Activated CD8-positive, alpha-beta T cell treated with anti-CD3 and anti-CD28 coated beads, Interleukin-2, amount 10 ng/mL, durations not matched to agents 7 days and 5 days (primary cell): ENCODE measurements at places on chromosomes 2 and 18. TPM values are rescaled to one million over a fixed set of nuclear protein-coding genes. Genes with fewer than 3 reads are reported as not detected.

GRCh38 chr18:63859781-63860475 lies 27.6 kb upstream of the SERPINB2 start:
- no peak overlapping the region for H3K27ac ChIP-seq
- H3K36me3 ChIP-seq: no peaks in the 10 kb centered on the region
- H3K4me1 ChIP-seq: no peaks in the 10 kb centered on the region
- no peak for DNase-seq
- no peak overlapping the region for H3K4me3 ChIP-seq
- H3K27me3 ChIP-seq: peaks cover 2% of the 10 kb centered on the region

DNA sequence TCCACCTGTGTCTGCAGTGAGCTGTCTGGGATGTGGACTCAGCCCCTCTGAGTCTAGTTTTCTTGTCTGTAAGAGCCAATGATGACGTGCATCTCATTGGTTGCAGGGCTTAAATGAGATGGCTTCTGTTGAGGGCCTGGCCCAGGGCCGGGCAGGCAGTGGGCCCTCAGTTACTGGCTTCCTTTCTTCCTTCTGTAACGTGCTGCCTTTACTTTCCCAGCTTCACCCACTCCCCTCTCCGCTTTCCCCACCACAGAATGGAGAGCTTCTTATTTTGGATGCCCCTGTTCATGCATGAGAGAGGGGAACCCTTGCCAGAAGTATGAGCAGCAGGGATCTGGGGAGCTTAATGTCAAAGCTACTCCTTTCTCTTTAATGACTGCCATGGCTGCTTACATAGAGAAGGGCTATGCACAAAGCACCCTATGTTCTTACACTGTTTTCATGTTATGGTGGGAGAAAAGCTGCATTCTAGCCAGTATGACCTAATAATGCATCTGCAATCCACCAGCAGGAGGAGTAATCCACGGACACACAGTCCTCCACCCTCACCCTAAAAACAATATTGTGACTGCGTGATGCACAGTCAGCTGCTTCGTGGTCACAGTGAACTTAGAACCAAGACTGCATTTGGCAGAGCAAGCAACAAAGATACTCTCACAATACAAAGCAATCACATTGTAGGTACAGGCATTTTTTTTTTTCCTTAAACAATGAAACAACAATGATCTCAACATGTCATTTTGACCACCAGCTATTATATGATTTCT lies 37.2 kb downstream of the CREG2 start:
- H3K27ac ChIP-seq: no peak overlapping the region
- H3K4me1 ChIP-seq: no peaks in the 10 kb centered on the region
- H3K36me3 ChIP-seq: no peaks in the 10 kb centered on the region
- H3K4me3 ChIP-seq: no peak overlapping the region

DNA sequence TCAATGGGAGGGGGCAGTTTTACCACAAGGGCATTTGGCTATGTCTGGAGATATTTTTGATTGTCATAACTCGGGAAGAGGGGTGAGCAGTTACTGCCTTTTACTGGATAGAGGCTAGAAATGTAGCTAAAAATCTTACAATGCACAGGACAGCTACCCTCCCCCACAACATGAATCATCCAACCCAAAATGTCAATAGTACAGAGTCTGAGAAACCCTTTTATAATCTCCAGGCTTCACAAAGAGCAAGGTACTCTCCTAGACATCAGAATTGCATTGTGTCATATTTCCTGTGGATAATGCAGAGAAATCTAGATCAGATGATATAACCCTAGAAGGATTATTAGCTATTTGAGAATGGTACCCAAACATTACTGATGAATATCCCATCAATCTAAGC lies 277.1 kb upstream of the NRP2 start:
- no peak for DNase-seq
- no peaks in the 10 kb centered on the region for H3K4me1 ChIP-seq
- no peak overlapping the region for H3K4me3 ChIP-seq
- no peak overlapping the region for H3K27ac ChIP-seq

DNA sequence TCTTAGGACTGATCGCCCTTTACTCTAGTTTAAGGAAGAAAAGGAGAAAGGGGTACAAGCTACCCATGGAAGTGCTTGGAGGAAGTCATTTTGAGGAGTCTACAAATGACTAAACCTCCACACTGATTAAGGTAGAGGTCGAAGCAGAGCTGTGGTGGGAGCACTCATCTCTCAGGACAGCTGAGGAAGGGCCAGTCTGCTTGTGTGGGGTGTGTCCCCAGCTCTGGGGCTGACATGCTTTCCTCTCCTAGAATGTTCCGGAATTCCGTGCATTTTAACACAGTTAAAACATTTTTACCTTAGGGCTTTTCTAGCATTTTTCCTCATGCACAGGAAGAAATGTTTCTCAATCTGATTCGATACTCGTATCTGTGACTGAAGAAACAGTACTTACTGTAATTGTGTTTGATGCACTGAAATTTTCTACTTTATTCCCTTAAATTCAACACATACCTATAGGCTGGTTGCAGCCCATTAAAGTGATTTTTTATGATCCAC lies 135.1 kb downstream of the NCK2 start:
- peaks cover 61% of the 10 kb centered on the region for H3K4me1 ChIP-seq
- no peaks in the 10 kb centered on the region for H3K27me3 ChIP-seq
- H3K36me3 ChIP-seq: peaks cover 86% of the 10 kb centered on the region
- H3K4me3 ChIP-seq: no peak overlapping the region
- DNase-seq: no peak
- peak overlapping the region; percentile 34 for H3K27ac ChIP-seq

GRCh38 chr2:58137221-58137620 lies 90.6 kb downstream of the VRK2 start:
- peaks cover 18% of the 10 kb centered on the region for H3K36me3 ChIP-seq
- H3K4me3 ChIP-seq: no peak overlapping the region
- H3K27me3 ChIP-seq: no peaks in the 10 kb centered on the region
- no peak for DNase-seq
- H3K4me1 ChIP-seq: no peaks in the 10 kb centered on the region

DNA sequence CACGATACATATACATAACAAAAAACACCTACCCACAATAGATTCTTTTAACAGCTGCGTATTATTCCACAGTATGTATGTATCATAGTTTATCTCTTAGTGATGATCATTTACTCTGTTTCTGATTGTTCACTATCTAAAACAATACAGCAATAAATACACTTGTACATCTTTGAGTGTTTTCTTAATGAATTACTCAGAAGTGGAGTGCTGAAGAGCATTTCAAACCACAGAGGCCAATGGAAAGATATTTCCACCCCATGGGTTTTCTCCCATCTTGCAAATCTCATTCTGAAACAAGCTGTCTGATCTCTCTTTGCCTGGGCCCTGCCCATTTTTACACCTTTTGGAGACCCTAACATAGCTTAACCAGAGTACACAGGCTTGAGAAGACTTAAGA lies 113.8 kb upstream of the KLF7 start:
- no peak for DNase-seq
- no peak overlapping the region for H3K27ac ChIP-seq
- H3K4me1 ChIP-seq: peaks cover 16% of the 10 kb centered on the region
- no peak overlapping the region for H3K4me3 ChIP-seq
- H3K36me3 ChIP-seq: no peaks in the 10 kb centered on the region
- peaks cover 3% of the 10 kb centered on the region for H3K27me3 ChIP-seq

GRCh38 chr2:168244318-168244717 lies 3.1 kb downstream of the STK39 start:
- H3K27me3 ChIP-seq: no peaks in the 10 kb centered on the region
- H3K4me1 ChIP-seq: peaks cover 37% of the 10 kb centered on the region
- peak overlapping the region; percentile 48 for H3K27ac ChIP-seq
- peaks cover 12% of the 10 kb centered on the region for H3K36me3 ChIP-seq
- DNase-seq: peak; percentile 64
- peak overlapping the region; percentile 18 for H3K4me3 ChIP-seq

GRCh38 chr2:59015027-59015426 lies 773.9 kb upstream of the FANCL start:
- no peaks in the 10 kb centered on the region for H3K36me3 ChIP-seq
- DNase-seq: no peak
- no peak overlapping the region for H3K4me3 ChIP-seq
- no peak overlapping the region for H3K27ac ChIP-seq

GRCh38 chr2:20579866-20580265 lies 71.0 kb downstream of the HS1BP3 start:
- no peak for DNase-seq
- no peak overlapping the region for H3K4me3 ChIP-seq

GRCh38 chr18:50745945-50746344 lies 73.9 kb downstream of the MRO start:
- DNase-seq: no peak
- no peak overlapping the region for H3K4me3 ChIP-seq
- H3K36me3 ChIP-seq: no peaks in the 10 kb centered on the region
- H3K27me3 ChIP-seq: peaks cover 9% of the 10 kb centered on the region

DNA sequence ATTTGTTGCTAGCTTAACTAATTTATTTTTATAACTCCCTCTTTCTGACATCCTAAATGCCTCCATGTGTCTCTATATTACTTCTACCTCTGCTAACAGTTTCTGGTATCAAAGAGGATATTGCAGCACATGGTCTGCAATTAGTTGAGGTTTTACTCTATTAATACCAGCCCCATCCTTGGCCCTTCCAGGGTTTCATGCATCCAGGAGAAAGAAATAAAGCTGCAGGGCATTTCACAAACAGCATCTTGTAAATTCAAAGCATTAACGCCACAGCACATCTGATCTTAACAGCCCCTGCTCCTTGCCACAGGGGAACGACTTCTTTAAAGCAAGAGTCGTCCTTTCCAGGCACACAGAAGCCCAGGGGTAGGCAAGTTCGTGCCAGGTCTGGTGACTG lies 258.9 kb downstream of the ICOS start:
- peaks cover 27% of the 10 kb centered on the region for H3K27me3 ChIP-seq
- DNase-seq: no peak
- no peak overlapping the region for H3K27ac ChIP-seq
- no peak overlapping the region for H3K4me3 ChIP-seq
- no peaks in the 10 kb centered on the region for H3K36me3 ChIP-seq

- H3K36me3 ChIP-seq: no peaks in the 10 kb centered on the region
- no peak for DNase-seq
- no peak overlapping the region for H3K27ac ChIP-seq
- no peaks in the 10 kb centered on the region for H3K4me1 ChIP-seq
- H3K4me3 ChIP-seq: no peak overlapping the region
Observed at GRCh38 chr2:4404363-4404762, 701.0 kb downstream of the DCDC2C start.

- peaks cover 3% of the 10 kb centered on the region for H3K4me1 ChIP-seq
- H3K36me3 ChIP-seq: no peaks in the 10 kb centered on the region
- no peak overlapping the region for H3K4me3 ChIP-seq
- no peak overlapping the region for H3K27ac ChIP-seq
- DNase-seq: no peak
- H3K27me3 ChIP-seq: peaks cover 5% of the 10 kb centered on the region
Observed at GRCh38 chr2:64186699-64187605, 42.7 kb upstream of the PELI1 start.

GRCh38 chr2:239142806-239143205 lies 258.0 kb downstream of the HDAC4 start:
- H3K4me1 ChIP-seq: peaks cover 12% of the 10 kb centered on the region
- no peak for DNase-seq
- H3K27me3 ChIP-seq: no peaks in the 10 kb centered on the region
- H3K27ac ChIP-seq: no peak overlapping the region
- H3K4me3 ChIP-seq: no peak overlapping the region

- no peak overlapping the region for H3K27ac ChIP-seq
- peaks cover 5% of the 10 kb centered on the region for H3K4me1 ChIP-seq
- no peak for DNase-seq
- H3K36me3 ChIP-seq: no peaks in the 10 kb centered on the region
Observed at GRCh38 chr18:67456711-67457110, 59.8 kb downstream of the DSEL start.

DNA sequence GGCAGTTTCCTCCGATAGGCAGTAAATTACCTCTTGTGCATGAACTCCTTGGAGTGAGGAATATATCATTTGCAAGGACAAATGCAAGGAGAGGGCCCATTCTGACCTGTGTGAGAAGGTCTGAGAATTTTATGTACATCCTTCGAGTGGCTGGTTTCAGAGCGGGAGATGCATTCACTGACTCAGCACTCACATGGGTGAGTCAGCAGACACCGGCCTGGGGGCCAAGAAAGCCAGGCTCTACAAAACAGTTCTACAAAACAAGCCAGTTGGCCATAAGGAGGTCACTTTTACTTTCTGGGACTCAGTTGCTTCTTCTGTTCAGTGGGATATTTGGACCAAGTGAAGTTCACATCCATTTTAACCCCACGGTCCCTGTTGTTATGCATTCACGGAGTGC lies 35.3 kb downstream of the CYP26B1 start:
- H3K4me3 ChIP-seq: no peak overlapping the region
- H3K27me3 ChIP-seq: peaks cover 10% of the 10 kb centered on the region
- no peak for DNase-seq
- no peak overlapping the region for H3K27ac ChIP-seq

DNA sequence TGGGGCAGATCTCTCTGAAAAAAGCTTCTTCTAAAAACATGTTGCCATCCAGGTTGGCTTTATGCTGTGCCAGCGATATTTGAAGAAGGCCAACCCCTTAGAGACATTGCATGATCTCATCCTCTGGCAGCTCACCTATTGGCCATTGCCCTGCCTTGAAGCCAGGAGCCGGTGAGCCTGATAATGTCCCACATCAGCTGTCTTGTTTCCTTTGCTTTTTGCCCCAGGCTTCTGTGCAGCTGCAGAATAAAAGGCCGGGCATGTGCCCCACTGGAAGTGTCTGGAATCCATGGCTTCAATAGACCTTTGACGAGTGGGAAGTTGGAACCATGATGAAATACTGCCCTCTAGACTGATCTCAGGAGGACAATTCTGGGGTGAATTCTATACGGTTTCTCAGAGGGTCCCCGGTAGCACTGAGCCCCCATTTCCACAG lies 523.5 kb upstream of the ZEB2 start:
- no peaks in the 10 kb centered on the region for H3K36me3 ChIP-seq
- no peak overlapping the region for H3K27ac ChIP-seq
- DNase-seq: no peak

GRCh38 chr2:203379156-203379555 lies 51.0 kb downstream of the ABI2 start:
- no peaks in the 10 kb centered on the region for H3K4me1 ChIP-seq
- no peak for DNase-seq

GRCh38 chr18:73895701-73896100 lies 251.9 kb downstream of the FBXO15 start:
- H3K36me3 ChIP-seq: no peaks in the 10 kb centered on the region
- no peak overlapping the region for H3K27ac ChIP-seq
- no peaks in the 10 kb centered on the region for H3K27me3 ChIP-seq

- no peaks in the 10 kb centered on the region for H3K36me3 ChIP-seq
- no peak for DNase-seq
- H3K27me3 ChIP-seq: no peaks in the 10 kb centered on the region
- no peak overlapping the region for H3K27ac ChIP-seq
- H3K4me1 ChIP-seq: no peaks in the 10 kb centered on the region
- H3K4me3 ChIP-seq: no peak overlapping the region
Observed at GRCh38 chr18:27549335-27550039, 364.4 kb upstream of the CHST9 start.

The SPIRE1 gene
- 2.7 TPM for total RNA-seq

The UPP2 gene
- not detected for total RNA-seq

The AP1S3 gene
- total RNA-seq: 9.1 TPM

The RAD51AP2 gene
- total RNA-seq: not detected

The ABCB11 gene
- 0.03 TPM for total RNA-seq

The ADRA2B gene
- 0.08 TPM for total RNA-seq

The SATB2 gene
- not detected for total RNA-seq
